Fibroblast of skin of back (primary cell): ENCODE measurements at places on chromosomes 2 and 18.
A peak's percentile ranks its signal among the peaks of the same experiment; 100 is the strongest.

DNA sequence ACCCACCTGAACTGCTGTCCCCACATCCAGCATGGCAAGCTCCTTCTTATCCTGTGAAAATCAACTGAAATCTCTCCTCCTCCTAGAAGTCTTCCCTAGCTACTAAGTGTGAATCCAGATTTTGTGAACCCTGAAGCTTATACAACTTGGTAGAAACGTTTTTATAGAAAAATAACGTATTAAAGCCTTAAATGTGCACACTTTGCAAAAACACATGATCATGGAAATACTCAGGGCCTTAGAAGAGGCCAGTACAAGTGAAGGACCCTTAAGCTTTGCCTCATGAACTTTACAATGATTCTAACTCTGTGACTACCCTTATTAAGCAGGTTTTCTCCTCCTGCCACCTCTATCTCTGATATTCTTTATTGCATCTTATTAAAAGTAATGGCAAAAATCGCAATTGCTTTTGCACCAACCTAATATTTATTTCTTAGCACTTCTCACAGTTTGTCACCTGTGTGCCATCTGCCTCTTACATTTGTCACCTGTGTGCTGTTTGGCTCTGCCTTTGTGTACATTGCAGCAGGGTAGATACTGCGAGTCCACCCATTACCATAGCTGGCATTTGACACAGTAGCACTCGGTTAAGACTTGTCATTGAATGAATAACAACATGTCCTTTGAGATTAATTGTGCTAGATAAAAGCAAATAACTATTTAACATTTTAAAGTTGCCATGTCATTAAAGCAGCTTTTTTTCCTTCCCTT lies 42.2 kb downstream of the FRZB start:
- DNase-seq: no peak

GRCh38 chr18:21826196-21826595 lies 85.6 kb downstream of the MIB1 start:
- DNase-seq: peak; percentile 41

DNA sequence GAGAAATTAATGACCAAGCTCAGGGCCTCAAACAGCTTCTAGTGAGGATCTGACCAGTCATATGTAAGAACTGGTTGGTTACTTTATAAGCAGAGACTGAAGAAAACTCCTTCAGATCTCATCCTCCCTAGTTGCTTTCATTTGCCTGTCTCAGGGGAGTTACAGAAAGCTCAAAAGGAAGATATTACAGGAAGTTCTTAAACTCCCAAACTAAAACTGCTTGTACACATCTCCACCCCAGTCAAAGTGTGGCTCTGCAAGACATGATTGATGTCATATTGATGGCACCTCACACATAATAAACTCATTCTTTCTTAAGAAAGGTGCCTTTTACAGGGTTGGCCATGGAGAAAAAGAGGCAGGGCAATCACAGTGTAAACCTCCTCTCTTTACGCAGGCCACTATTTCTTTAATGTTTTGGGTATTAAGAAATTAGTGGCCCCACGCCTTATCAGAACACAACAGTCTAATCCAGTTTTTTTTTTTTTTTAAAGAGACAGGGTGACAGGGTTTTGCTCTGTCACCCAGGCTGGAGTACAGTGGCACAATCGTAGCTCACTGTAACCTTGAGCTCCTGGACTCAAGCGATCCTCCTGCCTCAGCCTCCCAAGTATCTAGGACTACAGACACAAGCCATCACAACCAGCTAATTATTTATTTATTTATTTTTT lies 62.6 kb upstream of the STK17B start:
- DNase-seq: peak; percentile 62

GRCh38 chr2:164898475-164898874 lies 56.9 kb downstream of the SLC38A11 start:
- peak; percentile 83 for DNase-seq

- no peak for DNase-seq
These were observed 17.1 kb downstream of the EPB41L5 start for GRCh38 chr2:120029672-120030640.

- DNase-seq: peak; percentile 62
These were observed 88.2 kb upstream of the RAPGEF4 start for GRCh38 chr2:172647439-172647838.

DNA sequence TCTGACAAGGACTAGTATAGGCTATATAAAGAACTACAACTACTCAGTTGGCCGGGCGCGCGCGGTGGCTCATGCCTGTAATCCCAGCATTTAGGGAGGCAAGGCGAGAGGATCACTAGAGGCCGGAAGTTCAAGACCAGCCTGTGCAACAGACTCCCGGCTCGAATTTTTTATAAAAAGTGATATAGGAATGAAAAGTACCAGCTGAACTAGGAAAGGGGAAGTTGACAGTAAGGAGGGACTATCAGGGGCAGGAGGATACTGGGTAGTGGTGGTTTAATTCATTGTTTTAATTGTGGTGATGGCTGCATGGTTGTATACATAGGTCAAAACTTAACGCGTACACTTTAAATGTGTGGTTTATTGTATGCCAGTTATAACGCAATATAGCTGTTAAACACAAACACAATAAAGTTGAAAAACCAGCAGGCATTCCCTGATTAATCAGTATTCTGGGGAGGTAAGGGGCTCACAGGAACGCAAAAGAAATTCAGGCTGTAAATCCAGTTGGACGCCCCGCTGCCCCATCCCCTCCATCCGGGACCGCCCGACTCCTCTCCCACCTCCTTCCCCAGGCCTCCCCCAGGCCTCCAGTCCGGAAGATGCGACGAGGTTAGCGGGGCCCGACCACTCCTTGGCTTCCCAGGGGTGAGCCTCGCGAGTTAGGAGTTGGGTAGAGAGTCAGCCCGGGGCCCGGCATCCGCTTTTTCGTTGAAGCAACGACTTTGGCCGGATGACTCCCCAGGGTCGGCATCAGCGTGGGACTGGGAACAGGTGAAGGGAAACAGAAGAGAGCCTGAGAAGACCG lies 746 bp upstream of the POLR1B start:
- DNase-seq: peak; percentile 75

DNA sequence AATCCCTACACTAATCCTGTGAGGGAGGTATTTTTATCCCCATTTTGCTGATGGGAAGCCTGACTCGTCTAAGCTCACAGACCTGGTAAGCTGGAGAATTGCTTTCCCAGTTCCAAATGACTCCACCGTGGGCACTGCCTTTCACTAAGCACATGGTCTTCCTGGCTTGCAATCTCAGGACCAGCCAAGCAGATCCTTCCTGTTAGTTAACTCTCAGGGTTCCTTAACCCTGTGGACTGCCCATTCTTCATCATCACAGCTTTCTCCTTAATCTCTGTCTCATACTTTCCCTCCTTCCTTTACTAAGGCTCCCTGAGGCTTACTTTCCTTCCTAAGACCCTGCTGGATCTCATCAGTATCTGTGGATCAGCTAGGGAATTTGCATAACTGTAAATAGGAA lies 122.2 kb upstream of the ZEB2 start:
- DNase-seq: no peak

GRCh38 chr2:239216614-239217273 lies 184.1 kb downstream of the HDAC4 start:
- DNase-seq: no peak

DNA sequence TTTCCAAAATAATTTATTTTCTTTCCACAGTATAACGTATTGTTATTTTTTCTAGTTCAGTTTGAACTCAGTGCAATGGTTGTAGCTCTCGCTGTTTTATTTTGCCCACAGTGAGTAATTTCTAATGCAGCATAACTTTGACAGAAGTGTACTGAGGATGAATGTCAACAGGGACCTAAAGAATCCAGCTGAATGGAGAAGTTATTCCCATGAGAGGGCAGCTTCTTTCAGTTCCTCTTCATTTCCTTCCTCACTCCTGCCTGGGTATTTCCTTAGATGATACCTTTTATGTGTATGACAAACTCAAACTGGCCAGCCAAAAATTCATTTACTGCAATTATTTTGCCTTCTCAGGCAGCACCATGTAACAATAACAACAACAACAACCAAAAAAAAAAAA lies 1223.1 kb upstream of the ZEB2 start:
- DNase-seq: peak; percentile 59

DNA sequence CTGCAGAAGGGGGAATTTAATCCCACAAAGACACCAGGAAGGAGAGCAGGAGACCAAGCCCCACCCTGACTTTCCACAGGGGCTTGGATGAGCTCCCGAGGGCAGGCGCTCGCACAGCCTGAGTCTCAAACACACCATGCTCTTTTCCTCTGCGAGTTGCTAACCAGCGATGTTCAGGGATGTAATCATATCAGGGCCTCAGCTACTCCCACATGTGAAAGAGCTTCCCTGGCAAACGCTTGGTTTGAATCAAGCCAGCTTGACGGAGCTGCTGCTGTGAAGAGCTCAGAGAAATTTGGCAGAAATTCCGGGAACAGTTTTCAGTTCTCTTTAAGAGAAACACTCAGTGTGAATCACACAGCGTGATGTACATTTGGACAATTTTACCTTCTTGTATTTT lies 385.8 kb downstream of the GALR1 start:
- no peak for DNase-seq

- DNase-seq: no peak
These were observed 59.4 kb downstream of the STEAP3 start for GRCh38 chr2:119282996-119283511.

DNA sequence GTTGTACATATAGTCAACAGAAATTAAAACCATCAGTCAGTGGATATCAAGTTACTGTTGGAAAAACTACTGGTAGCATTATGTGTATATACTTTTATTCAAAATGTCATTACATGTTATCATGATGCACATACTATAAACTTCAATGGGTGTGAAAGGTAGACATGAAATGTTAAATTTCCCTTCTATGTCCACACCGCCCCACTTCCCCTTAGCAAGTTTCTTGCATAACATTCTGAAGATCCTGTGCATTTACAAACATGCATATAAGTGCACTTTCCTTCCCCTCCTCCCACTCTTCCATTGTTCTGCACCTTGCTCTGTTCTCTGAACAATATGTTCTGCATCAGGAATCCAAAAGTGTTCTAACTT lies 16.6 kb upstream of the HK2 start:
- no peak for DNase-seq

GRCh38 chr2:46980786-46981573 lies 65.4 kb upstream of the MCFD2 start:
- DNase-seq: no peak

DNA sequence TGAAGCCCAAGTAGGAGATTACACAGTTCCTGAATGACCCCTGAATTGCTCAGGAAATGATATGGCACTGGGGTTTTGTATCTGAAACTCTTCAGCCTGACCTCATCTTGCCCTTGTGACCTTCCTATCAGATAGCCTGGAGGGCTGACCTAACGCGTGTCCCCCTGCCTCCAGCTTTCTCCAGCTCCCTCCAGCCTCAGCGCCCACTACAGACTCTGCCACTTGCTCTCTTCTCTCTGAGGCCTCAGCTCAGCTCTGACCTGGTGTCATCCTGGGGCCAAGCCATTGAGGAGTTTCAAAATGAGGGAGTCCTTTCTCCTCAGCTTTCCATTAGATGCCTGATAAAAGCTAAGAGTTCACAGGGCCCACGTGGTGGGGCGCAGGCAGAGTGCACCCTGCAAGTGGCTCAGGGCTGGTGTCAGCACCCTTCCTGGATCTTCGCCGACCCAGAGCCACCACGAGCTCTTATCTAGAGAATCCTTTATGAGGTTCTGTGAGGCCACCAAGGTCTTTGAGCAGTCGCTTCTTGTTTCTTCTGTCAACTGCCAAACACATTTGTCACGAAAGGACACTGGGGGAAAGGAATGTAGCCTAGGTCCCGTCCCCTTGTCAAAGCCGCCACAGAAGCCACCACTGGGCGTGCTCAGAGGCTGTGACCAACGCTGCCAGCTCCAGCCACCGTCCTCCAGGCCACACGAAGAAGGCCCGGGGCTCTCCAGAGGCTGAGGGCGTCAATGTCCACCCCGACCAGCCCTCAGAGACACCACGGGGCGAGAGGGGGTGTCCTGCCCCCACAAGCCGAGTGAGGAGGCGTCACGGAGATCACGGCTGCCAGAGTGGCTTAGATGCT lies 131.3 kb upstream of the GPC1 start:
- no peak for DNase-seq

GRCh38 chr2:37753758-37754157 lies 82.3 kb upstream of the CDC42EP3 start:
- DNase-seq: no peak

DNA sequence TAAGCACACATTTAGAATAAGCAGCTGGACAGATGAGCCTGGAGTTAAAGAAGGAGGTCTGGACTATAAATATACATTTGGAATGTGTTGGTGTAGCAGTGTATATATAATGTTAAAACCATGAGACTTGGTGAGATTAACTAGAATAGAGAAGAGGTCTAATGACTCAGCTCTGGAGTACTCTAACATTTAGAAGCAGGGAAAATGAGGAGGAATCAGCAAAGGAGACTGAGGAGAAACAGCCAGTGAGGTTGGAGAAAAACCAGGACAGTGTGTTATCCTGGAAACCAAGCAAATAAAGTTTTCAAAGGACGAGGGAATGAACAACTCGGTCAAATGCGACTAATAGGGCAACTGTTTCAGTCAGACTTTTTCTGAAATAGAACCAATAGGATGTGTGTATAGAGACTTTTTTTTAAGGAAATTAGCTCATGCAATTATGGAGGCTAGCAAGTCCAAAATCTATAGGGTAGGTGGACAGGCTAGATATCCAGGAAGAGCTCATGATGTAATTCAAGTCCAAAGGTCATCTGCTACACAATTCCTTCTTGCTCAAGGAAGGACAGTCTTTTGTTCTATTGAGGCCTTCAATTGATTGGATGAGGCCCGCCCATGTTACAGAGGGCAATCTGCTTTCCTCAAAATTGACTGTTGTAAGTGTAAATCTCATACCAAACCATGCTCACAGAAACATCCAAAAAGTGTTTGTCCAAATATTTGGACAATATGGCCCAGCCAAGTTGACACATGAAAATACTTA lies 10.8 kb upstream of the SESTD1 start:
- DNase-seq: peak; percentile 54

DNA sequence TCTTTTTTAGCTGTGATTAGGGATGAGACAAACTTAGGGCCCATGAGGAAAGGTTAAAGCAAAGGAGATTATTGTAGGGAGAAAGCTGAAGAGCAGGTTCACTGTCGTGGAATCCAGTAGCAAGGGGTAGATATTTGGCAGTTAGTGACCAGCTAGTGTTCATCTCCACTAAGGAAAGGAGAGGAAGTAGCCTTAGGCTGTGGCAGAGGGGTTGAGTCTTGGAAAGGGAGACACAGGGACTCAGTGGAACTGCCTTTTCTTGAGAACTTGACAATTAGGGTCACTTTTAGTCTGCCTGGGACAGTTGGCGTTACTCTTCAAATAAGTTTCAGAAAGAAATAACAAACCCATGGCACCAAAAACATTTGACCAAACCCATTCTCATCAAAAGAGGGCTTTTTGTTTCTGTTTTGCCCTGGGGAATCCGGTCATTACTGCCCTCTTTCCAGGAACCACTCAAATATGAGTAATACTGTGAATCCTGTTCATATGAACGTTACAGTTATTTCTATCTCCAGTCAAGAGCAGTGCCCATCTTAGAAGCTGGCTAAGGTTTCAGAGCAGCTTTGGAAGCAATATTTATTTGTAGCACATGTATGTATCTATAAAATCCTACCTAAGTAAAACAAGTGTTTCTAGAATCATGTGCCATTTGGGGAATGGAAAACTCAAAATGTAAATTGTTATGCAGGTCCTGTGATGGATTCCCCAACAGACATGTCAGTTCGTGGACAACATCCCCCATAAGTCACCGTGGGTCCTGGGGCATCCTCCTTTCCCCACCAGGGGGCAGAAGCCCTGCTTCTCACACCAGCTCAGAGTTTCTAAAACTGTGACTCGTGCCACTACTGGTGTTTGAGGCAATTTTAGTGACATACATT lies 77.3 kb upstream of the PHLPP1 start:
- no peak for DNase-seq

- no peak for DNase-seq
These were observed 52.3 kb downstream of the ARMC9 start for GRCh38 chr2:231250698-231251097.
